ENCODE measurements at places on chromosomes 12 and 14. TPM values are rescaled to one million over a fixed set of nuclear protein-coding genes. Genes with fewer than 3 reads are reported as not detected.

Gene ESPL1
- 2.0 TPM for total RNA-seq

Gene SLC5A8
- total RNA-seq: not detected

Gene NPFF
- not detected for total RNA-seq

Gene OR6C6
- total RNA-seq: not detected

Gene PDZRN4
- 54.0 TPM for total RNA-seq

Gene MLEC
- total RNA-seq: 50.6 TPM

Gene ALX1
- 0.34 TPM for total RNA-seq

GRCh38 chr12:27162229-27162537 lies 79.8 kb upstream of the C12orf71 start:
- DNase-seq: no peak
- H3K27ac ChIP-seq: no peak overlapping the region
- no peaks in the 10 kb centered on the region for H3K36me3 ChIP-seq
- no peak overlapping the region for H3K4me3 ChIP-seq
- no peaks in the 10 kb centered on the region for H3K4me1 ChIP-seq
- no peaks in the 10 kb centered on the region for H3K27me3 ChIP-seq

DNA sequence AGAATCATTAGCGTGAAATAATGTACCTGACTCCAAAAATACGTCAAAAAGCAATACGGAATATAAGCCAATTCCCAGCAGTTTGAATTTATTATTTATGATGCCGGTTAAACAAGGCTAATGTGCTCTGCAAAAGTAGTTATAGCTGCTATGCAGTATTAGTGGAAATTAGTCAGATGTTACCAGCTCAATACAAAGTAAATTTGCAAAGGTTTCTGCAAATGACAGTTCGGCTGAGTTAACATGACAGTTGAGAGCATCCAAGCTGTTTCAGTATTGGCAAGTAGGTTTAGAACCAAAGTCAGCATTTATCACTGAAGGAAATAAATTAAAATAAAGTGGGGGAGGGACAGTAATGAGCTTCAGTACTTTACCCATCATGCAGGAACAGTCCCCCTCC lies 1665.8 kb upstream of the FLRT2 start:
- peaks cover 9% of the 10 kb centered on the region for H3K4me1 ChIP-seq
- H3K4me3 ChIP-seq: no peak overlapping the region
- H3K27me3 ChIP-seq: no peaks in the 10 kb centered on the region
- no peaks in the 10 kb centered on the region for H3K36me3 ChIP-seq

- H3K27me3 ChIP-seq: no peaks in the 10 kb centered on the region
- DNase-seq: no peak
- no peak overlapping the region for H3K27ac ChIP-seq
- H3K36me3 ChIP-seq: no peaks in the 10 kb centered on the region
Observed at GRCh38 chr14:31590206-31590605, 29.0 kb downstream of the NUBPL start.

DNA sequence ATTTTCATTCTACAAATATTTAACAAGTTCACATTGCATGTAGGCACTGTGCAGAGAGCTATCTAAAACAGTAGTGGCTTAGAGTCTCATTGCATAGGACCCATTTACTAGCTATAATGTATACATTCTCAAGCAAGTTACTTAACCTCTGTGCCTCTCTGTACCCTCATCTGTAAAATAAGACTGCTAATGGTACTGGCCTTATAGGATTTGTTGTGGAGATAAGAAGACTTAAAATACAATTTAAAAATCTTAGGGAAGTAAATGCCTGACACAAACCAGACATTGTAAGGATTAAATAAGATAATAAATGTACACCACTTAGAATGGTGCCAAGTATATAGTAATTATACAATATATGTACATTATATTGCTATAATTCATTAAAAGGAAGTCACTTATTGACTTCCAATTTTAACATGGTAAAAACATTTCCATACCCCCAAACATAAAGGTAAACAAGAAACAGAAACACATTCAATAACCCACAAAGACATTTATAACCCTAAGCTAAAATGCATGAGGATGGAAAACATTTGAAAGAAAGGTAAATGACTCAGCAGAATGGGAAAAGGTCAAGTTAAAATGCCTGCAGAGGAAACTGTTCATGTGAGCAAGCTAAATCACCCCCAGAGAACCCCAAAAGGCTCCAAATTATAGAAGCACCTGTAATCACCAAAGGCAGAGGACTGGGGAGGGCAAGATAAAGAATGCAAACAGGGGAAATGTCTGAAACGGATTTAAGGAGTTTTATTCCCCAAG lies 30.8 kb downstream of the RPS6KA5 start:
- H3K27me3 ChIP-seq: no peaks in the 10 kb centered on the region
- H3K4me1 ChIP-seq: peaks cover 71% of the 10 kb centered on the region
- H3K27ac ChIP-seq: peak overlapping the region; percentile 25
- DNase-seq: no peak
- no peaks in the 10 kb centered on the region for H3K36me3 ChIP-seq
- H3K4me3 ChIP-seq: no peak overlapping the region

DNA sequence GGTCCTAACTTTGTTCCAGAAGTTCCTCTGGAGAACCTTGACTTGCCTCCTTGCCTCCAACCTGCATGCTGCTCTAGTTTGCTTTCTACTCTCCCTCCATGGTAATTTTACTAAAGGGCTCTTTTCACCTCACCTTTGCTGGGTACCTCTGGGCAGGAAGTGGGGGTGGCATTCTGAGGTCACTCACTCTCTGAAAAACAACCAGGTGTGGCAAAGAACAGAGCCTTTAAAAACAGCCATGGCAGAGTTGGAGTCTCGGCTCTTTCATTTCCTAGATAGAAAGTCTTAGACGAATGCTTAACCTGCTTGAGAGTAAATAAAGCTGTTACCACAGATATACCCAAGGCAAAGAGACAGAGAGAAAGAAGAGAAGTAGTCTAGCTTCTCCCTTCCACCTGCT lies 827.9 kb downstream of the BCL11B start:
- no peaks in the 10 kb centered on the region for H3K27me3 ChIP-seq
- no peaks in the 10 kb centered on the region for H3K4me1 ChIP-seq
- DNase-seq: no peak
- no peak overlapping the region for H3K4me3 ChIP-seq
- no peaks in the 10 kb centered on the region for H3K36me3 ChIP-seq

- no peaks in the 10 kb centered on the region for H3K27me3 ChIP-seq
- no peak overlapping the region for H3K4me3 ChIP-seq
- no peak overlapping the region for H3K27ac ChIP-seq
- H3K36me3 ChIP-seq: no peaks in the 10 kb centered on the region
Observed at GRCh38 chr12:76449583-76449982, 101.4 kb upstream of the BBS10 start.

DNA sequence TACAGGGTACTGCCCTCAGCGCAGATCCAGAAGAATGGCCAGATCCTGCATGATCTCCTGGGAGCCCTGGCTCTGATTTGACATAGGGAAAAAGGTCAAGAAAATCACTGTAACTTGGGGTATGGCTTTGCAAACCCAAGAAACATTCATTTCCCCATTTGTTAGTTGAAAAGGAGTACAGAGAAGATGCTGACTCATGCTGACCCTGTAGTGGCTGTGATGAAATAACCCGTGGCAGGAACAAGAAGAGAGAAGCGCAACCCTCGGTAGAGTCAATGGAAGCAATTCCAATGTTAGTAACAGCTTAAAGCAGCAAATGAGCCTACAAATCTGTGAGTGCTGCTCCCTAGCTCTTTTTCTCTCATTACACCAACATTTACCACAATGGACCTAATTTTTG lies 281.6 kb upstream of the NPAS3 start:
- H3K4me1 ChIP-seq: peaks cover 5% of the 10 kb centered on the region
- H3K27me3 ChIP-seq: no peaks in the 10 kb centered on the region
- no peak overlapping the region for H3K27ac ChIP-seq
- DNase-seq: no peak
- H3K4me3 ChIP-seq: no peak overlapping the region
- no peaks in the 10 kb centered on the region for H3K36me3 ChIP-seq

DNA sequence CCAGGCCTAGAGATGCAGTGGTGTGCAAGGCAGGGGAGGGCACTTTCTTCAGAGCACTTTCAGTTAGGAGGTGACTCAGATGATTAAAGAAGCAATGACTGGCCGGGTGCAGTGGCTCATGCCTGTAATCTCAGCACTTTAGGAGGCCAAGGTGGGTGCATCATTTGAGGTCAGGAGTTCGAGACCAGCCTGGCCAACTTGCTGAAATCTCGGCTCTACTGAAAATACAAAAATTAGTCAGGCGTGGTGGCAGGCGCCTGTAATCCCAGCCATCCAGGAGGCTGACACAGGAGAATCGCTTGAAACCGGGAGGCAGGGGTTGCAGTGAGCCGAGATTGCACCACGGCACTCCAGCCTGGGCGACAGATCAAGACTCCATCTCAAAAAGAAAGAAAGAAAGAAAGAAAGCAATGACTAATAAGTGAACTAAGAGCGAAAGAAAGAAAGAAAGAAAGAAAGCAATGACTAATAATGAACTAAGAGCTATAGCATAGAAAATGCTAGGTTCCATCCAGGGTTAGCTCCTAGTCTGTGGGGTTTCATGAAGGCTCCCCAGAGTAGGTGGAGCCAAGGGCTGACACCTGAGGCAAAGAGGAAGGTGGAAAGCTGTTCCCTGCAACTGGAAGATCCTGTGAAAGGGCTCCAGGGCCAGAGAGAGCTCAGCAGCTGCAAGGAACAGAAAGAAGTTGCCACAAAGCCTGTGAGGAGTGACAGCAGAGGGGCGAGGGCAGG lies 334.5 kb downstream of the CACNA1C start:
- H3K36me3 ChIP-seq: no peaks in the 10 kb centered on the region
- peaks cover 78% of the 10 kb centered on the region for H3K4me1 ChIP-seq
- H3K4me3 ChIP-seq: no peak overlapping the region
- no peak for DNase-seq

DNA sequence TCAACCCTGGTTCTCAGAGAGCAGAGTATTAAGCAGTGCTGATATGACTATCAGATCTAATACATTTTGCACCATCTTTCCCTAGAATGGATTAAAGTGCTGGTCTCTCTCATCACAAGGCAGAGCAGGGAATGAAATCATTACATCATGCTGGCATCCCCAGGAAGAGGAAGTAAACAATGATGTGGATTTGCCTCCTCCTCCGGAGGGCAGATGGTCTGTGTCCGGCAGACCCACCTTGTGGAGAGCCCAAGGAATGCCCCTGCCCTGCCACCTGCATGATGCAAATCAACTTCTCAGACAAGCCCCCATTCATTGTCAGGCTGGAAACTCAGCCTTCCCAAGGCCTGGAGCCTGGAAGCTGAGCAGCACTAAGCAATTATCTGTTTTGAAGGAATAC lies 1149.1 kb downstream of the VRK1 start:
- no peaks in the 10 kb centered on the region for H3K27me3 ChIP-seq
- DNase-seq: no peak

- H3K4me3 ChIP-seq: no peak overlapping the region
- no peak overlapping the region for H3K27ac ChIP-seq
- no peaks in the 10 kb centered on the region for H3K4me1 ChIP-seq
- H3K27me3 ChIP-seq: no peaks in the 10 kb centered on the region
Observed at GRCh38 chr12:86959766-86960458, 703.7 kb upstream of the MGAT4C start.

DNA sequence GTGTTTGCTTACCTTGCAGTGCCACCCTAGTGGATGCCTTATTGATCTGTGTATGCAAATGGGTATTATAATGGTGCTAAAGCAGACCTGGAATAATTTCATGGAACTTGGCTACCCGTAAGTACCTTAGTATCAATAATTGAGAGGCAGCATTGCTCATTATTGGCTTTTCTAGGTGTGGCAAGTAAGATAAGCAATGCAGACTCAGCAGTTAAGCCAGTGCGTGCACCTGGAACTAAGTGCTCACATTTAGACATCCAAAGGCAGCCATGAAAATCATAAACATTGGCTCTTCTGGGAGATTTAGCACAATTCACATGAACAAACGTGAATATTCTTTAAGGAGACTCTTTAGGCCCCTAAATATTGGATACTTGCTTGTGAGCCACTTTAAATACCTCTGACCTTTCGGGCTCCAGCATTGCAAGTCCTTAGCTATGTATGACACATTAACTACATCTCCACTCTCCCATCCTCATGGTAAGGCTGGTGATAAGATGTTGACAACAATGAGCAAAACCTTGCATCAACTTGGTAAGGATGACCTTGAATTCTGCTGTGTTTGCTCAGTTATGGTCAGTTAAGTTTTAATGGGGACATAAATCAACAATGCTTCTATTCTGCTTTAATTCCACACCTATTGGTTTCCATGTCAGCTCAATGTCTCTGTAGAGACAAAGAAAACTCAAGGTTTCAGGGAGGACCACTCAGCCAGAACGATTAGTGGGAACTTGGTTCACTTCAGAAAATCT lies 112.0 kb downstream of the SLC5A8 start:
- no peaks in the 10 kb centered on the region for H3K36me3 ChIP-seq
- H3K4me1 ChIP-seq: no peaks in the 10 kb centered on the region
- H3K4me3 ChIP-seq: no peak overlapping the region
- no peak for DNase-seq
- H3K27ac ChIP-seq: no peak overlapping the region
- no peaks in the 10 kb centered on the region for H3K27me3 ChIP-seq

DNA sequence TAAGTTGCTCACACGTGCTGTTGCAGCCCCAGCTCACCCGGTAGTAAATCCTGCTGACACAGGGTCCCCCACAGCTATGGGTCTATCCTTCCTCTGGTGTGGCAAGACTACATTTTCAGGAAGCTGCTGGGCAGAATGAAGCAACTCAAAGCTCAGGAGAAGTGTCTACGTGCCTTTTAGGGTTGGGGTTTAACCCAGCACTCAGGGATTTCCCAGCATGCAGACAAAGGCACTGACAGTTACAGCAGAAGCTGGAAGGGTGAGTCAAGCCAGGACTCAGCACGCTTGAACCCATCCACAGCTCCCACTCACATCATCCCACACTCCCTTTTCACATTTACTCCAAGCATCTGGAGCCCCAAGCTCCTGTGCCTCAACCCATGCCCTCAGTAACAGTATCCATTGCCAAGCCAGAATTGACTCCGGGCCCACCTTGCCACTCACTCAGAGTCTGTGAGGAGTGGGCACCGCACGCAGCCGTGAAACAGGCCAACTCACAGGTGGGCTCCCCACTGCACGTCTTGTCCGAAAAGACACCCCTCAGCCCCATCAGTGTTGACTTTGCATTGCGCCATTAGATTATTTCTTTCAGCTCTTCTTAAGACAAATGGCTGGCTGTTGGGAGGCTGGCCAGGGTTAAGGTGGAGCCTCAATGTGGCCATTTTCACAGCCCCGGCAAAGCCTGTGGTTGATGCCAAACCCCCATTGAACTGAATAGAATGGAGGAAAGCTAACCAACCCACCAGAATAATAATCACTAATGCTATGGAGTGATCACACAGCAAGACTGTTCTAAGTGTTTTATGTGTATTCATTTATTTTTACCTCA lies 59.6 kb downstream of the ZFP36L1 start:
- H3K4me1 ChIP-seq: peaks cover 74% of the 10 kb centered on the region
- H3K27ac ChIP-seq: no peak overlapping the region
- no peaks in the 10 kb centered on the region for H3K27me3 ChIP-seq
- H3K36me3 ChIP-seq: no peaks in the 10 kb centered on the region
- no peak for DNase-seq

DNA sequence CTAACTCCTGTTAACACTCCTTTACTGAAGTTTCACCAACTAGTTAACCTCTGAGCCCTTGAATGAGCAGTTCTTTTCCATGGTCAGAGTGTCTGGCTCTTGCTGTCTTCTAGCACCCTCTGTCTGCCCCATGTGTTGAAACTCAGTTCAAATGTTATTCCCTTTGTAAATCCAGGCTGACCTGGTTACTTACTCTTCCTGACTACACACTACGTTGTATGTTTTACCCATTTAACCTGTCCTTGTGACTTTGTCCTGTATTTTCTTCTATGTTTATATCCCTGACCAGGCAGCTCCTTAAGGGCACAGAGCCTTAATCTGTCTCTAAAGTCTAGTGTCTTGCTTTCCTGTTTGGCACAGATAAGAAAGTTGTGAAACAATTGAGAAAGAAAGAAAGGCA lies 389.0 kb upstream of the RPL10L start:
- H3K4me3 ChIP-seq: no peak overlapping the region
- no peaks in the 10 kb centered on the region for H3K27me3 ChIP-seq
- no peaks in the 10 kb centered on the region for H3K4me1 ChIP-seq
